Liver (tissue), 10 donors: ENCODE measurements at places on chromosomes 2 and 18. TPM values are rescaled to one million over a fixed set of nuclear protein-coding genes. Genes with fewer than 3 reads are reported as not detected.

COL3A1 gene
- 80.2 TPM for polyA plus RNA-seq

OSR1 gene
- 0.14 TPM for polyA plus RNA-seq

PKDCC gene
- 14.6 TPM for polyA plus RNA-seq

NPC1 gene
- 13.2 TPM for polyA plus RNA-seq

PLEKHM3 gene
- polyA plus RNA-seq: 5.5 TPM

BMP10 gene
- polyA plus RNA-seq: 10.0 TPM

KCNG3 gene
- not detected for polyA plus RNA-seq
